ENCODE measurements at places on chromosomes 1 and 21.

DNA sequence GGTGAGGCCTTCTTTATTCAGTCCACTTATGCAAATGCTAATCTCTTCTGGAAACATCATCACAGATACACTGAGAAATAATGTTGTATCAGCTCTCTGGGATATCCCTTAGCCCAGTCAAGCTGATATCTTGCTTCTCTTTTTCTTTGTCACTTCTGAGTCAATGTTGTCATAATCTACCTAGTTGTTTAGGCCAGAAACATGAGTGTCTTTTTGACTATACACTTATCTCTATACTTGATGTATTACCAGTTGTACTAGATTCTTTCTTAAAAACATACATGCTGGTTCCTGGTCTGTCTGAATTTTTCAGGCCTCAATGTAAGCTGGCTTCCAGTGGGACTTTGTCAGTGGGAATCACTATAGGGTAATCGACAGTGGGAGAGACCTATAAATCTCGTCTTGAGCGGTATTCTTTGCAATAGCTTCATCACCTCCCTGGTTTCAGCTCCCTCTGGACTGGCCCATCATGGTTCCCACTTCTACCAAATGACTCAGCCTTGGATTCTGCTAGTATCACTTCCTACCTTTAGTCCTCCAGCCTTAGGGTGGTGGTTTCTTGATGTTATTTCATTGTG is 135.2 kb upstream of the CYYR1 start:
- H3K27ac ChIP-seq, result no peak overlapping the region
- no peak for DNase-seq
- peaks cover 2% of the 10 kb centered on the region for H3K4me1 ChIP-seq
- H3K36me3 ChIP-seq, result no peaks in the 10 kb centered on the region

GRCh38 chr1:117231748-117232373 is 21.1 kb upstream of the VTCN1 start:
- no peaks in the 10 kb centered on the region for H3K4me1 ChIP-seq
- no peaks in the 10 kb centered on the region for H3K36me3 ChIP-seq
- peaks cover 8% of the 10 kb centered on the region for H3K27me3 ChIP-seq
- no peak for DNase-seq
- no peak overlapping the region for H3K4me3 ChIP-seq
- H3K27ac ChIP-seq, result no peak overlapping the region

GRCh38 chr1:117826540-117827078 is 102.8 kb downstream of the GDAP2 start:
- peaks cover 5% of the 10 kb centered on the region for H3K27me3 ChIP-seq
- no peak for DNase-seq
- no peak overlapping the region for H3K27ac ChIP-seq

- H3K4me1 ChIP-seq, result peaks cover 3% of the 10 kb centered on the region
- DNase-seq, result no peak
- H3K27me3 ChIP-seq, result peaks cover 25% of the 10 kb centered on the region
- no peaks in the 10 kb centered on the region for H3K36me3 ChIP-seq
- no peak overlapping the region for H3K4me3 ChIP-seq
Observed at GRCh38 chr1:114011796-114012195, 32.5 kb downstream of the OLFML3 start.
